ENCODE measurements at places on chromosomes 5 and 9. TPM values are rescaled to one million over a fixed set of nuclear protein-coding genes. Genes with fewer than 3 reads are reported as not detected.

- DNase-seq: no peak
These were observed 275.8 kb upstream of the IRX2 start for GRCh38 chr5:3027185-3027865.

The NUDT12 gene
- 10.9 TPM for total RNA-seq

- no peak for DNase-seq
These were observed 1.5 kb upstream of the B4GALT7 start for GRCh38 chr5:177598477-177598876.

The GLRA1 gene
- total RNA-seq: not detected

The PCDHGA9 gene
- total RNA-seq: 4.5 TPM

GRCh38 chr5:99000221-99000620 lies 71.4 kb upstream of the CHD1 start:
- DNase-seq: no peak

DNA sequence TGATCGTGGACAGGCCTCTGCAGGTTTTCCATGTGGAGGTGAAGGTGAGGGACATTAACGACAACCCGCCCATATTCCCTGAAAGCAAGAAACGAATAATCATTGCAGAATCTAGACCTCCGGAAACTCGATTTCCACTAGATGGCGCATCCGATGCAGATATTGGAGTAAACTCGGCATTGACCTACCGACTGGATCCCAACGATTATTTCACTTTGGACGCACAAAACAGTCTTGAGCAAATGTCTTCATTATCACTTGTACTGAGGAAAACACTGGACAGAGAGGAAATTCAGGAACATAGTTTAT lies 621 bp downstream of the PCDHA13 start:
- DNase-seq: no peak

- no peak for DNase-seq
These were observed 654.6 kb downstream of the ELAVL2 start for GRCh38 chr9:23171479-23171878.
